Smooth muscle cell of the brain vasculature (primary cell): ENCODE measurements at places on chromosomes 7 and 10.

- DNase-seq: no peak
These were observed 579 bp downstream of the IDI1 start for GRCh38 chr10:1048349-1048731.

GRCh38 chr10:75263806-75264205 is 28.0 kb upstream of the COMTD1 start:
- DNase-seq: no peak

DNA sequence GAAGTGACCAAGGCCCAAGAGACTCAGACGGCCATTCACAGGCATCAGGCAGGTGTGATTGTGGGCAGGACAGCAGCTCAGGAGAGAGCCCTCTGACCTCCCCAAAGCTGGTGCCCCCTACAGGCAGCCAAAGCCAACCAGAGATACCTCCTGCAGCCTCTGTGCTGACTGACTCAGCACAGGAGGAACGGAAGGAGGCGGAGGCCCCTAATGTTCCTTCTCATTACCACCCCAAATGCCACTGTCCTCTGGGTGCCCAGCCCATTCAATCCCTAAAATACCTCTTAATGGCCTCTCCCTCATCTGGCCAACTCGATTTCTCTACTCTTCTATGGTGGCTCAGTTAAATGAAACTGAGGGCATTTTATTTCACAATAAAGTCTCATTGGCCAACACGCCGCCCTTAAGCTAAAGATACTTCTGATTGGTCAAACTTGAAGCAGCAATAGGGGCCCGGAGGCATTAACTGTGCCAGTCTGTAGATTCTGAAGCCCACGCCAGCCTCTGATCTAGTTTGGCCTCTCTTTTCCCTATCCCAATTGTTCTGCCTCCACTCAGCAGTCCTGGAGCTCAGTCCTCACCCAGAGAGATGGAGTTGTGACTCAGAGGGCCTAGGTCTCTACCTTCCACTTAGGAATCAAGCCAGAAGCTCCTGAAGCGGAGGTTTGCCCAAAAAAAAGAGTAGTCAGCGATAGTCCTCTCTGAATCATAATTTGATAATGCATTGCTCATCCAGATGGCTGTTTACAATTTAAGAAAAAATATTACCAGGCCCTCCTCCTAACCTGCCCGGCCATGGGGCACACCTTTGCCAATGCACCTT is 1.2 kb downstream of the CYREN start:
- no peak for DNase-seq

- DNase-seq: no peak
These were observed 30.4 kb upstream of the GPR26 start for GRCh38 chr10:123635745-123636144.

DNA sequence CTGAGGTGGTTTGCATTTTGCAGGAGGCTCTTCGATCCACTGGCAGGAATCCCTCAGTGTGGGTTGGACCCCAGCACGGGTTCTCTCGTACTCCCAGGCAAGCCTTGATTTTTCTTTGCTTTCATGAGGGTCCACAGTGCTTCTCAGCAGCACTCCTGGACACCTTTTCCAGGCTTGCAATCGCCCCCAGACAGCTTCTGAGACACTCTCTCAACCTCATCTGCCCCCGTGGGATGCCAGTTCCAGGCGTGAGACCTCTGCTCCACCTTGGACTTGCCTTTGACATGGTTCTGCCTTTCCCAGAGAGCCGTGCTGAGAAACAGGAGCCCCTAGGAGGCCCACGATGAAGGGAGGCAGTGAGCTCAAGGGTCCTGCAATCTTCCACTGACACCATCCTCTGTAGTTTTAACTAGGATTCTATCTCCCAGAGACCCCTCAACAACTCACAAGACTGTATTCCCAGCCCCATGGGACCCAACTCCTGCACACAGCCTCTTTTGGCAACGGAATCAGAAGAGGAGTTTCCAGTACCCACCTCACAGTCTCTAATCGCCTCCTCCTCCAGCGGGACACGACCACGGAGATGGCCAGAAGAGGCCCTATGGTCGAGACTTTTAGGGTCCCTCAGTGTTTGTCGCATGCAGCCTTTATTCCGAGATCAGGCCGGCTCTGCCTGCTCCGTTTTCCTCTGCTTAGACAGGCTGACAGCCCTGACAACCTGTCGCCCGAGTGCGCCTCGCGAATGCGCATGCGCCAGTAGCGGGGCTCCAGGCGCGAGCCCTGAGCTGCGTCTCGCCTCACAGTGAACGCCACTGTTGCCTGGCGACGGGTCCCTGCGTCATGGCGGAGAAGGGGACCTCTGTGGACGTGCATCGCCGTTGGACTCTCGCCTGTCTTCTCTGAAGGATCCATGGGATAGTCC is 26.0 kb upstream of the ZNF273 start:
- DNase-seq: no peak

DNA sequence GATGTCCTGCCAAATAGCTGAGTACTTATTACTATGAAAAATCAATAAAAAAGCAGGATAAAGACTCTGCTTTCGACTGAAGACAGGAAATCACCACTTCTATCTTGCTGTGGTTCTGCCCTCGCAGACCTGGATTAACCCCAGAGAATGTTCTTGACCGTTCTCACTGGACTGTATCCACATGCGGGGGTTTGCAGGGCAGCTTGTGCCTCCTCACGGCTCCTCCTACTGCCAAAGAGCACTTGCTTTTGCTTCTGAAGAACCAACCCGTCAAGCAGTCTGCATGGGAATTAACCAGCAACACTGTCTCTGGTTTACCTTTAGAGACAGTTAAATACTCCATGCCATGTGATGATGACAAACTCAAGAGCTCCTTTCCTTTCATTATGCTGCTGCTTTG is 184.0 kb downstream of the GFRA1 start:
- no peak for DNase-seq

GRCh38 chr7:27160546-27161213 is 4.2 kb upstream of the HOXA7 start:
- peak; percentile 57 for DNase-seq

DNA sequence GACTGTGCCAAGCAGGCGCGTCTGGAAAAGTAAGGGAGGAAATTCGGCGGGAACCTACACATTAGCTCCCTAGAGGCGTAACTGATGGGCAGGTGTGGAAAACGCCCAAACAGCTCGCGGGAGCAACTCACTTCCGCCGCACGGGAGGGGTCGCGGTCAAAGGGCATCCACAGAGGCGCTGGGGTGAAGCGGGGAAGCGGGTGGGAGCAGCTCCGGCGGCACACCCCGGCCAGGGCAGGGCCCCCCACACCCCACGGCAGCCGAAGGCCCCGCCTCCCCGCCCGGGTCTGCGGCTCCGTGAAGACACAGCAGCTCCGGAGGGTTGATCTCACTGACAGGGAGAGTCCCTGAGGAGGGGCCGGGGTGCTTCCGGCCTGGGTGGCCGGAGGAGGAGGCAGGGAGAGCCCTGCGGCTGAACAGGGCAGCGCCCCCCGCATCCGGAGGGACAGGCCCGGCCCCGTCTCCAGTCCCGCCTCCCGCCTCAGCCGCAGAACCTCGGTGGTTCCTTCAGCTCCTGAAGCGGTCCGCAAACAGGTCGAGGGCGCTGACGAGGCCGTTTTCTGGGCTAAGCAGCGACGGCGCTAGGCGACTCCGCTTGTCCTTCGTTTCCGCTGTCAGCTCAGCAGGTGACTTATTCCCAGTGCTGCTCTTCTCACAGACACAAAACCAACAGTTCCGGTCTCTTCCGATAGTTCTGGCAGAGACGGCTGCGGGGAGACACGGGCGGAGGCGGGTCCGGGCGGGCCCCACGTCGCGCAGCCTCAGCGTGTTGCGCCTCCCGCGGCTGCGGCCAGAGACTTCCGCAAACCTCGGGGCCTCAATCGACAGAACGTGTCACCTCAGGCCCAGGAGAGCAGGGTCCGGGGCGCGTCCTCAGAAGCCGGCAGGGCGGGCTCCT is 276.1 kb downstream of the DNAJB6 start:
- peak; percentile 6 for DNase-seq

DNA sequence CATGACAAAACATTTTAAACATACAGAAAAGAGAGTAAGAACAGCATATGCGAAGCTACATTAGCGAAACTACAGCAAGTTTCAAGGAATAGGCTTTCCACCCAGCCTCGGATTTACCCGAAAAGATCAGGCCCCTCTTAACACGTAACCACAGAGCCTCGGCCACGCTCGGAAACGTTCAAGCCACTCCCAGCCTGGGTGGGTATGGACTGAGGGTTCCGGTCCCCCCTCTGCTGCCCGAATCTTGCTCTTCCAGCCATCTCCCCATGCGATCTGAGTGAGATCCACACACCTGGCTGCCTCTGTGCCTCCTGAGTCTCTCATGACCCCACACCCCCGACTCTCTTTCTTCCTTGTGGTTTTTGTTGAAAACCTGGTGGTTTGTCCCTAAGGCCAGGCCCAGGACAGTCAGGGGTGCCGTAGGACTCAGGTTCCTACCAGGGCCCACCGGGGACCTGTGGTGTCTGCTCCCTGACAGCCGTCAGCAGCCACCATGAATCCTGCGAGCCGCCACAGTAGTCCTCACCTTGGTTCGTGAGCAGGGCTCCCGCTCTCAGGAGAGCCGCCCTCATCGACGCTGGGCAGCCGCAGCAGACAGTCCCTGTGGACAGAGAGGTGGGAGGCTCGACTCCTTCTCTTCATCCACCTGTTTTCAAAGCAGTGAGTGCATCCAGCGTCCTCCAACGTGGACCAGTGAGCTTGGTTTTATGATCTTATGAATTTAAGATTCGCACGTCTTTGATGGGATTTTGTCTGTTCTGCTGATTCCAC is 18.5 kb downstream of the KNDC1 start:
- DNase-seq: no peak

GRCh38 chr10:102677331-102678067 is 33.2 kb downstream of the TRIM8 start:
- DNase-seq: no peak

DNA sequence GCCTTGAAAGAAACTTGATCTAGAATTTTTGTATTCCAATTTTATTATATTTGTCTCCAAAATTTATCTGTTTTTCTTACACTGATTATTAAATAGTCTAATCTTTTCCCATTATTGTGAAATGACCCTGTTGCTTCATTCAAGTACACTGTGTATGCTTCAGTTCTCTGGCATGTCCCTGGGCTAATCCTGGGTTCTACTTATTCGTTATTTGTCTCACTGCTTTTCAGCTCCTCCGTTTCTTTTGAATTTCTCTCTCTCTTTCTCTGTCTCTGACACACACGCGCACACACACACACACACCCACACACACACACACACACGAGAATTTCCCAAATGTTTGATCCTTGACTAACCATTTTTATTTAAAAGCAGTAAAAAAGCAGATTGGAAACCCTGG is 768.6 kb downstream of the NRG3 start:
- no peak for DNase-seq

DNA sequence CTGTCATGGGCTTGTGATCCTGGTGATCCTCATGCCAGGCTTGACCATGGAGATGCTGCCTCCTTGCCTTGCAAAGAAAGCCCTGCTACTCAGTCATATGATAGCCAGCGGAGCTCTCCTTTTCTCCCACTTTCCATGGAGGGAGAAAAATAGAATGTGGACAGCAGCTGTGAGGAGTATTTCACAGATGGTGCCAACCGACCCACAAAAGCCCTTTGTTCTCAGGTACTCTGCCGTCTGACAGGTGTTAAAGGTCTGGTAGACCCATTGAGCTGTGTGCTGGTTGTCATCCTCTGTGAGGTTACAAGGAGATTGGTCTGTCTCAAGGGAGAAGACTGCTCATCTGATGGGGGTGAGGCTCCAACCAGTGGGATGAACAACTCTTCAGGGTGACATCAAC is 29.5 kb upstream of the COBL start:
- no peak for DNase-seq

DNA sequence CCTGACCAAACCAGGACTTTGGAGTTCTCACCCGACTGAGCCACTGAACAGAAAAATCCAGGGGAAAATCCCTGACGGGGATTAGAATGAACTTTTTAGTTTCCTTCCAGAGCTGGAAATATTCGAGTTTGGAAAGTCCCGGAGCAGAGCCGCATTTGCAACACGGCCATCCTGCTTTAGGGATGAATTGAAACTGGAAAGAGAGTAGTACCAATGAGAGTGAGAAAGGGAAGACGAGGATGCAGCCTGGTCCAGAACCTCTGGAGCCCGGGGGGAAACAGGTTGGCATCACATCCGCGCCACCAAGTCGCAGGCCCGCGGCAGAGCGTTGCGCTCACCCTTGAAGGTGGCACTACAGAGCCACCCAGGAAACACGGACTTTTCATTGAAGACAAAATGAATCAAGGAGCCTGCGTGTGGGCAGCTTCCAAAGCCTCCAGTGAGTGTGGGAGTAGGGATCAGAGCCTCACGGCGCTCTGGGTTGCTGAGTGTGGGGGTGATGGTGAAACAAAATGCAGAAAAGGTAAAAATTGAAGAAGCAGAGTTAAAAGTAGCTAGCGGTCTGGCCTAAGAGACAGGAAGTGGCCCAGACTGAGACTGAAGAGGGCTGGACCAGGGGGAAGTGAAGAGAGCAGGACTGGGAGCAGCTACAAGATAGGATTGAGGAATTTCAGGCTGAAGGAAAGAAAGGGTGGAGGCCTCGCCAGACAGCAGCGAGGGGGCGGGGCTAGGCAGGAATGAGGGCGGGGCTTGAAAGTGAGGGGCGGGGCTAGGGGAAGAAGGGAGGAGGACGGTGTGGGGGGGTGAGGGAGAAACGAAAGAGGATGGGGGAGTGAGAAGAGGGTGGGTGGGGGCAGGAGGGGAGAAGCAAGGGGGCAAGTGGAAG is 1.8 kb downstream of the SMURF1 start:
- DNase-seq: no peak

DNA sequence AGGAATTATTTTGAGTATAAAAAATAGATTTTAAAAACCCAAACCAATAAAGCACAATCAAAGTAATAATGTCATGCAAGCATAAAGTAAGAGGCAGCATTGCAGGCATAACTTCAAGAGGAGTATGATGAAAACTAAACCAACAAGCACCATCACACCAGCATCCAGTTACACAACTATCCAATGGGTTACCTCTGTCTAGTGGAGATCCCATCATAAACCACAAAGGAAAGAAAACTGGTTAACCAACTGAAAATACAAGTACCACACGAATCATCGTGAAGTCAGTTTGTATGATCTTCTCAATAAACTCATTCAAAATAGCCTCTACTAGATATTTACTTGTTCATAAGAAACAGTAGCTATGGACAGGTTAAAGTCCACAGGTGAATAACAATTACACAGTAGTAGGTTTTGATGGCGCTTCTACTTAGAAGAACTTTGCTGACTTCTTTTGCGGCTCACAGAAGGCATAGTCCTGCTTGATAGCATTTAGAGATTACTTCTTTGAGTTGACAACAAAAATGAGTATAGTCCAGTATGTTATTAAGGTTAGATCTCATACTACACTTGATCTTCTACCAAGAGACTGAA is 116.6 kb downstream of the MICU1 start:
- DNase-seq: no peak

GRCh38 chr7:157457355-157458253 is 120.8 kb downstream of the DNAJB6 start:
- DNase-seq: no peak

DNA sequence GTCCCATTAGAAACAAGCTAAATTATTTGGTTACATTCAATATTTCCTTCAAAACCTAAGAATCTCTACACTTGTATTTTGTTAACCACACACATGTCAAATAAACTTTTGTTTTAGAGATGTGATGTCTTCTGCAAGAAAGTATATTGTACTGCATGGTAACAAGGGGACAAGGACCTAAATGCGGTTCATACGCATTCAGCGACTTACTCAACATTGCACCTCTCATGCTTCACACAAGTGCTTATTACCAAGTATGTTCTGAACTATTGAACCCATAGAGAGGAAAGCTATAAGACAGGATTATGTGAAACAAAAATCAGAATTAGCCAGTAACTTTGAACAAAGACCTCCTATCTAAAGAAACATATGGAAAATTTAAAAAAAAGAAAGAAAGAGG is 68.3 kb downstream of the CREB5 start:
- no peak for DNase-seq

GRCh38 chr10:118241229-118242137 is 100.6 kb downstream of the FAM204A start:
- peak; percentile 52 for DNase-seq

- DNase-seq: no peak
These were observed 354.7 kb downstream of the HGF start for GRCh38 chr7:81415181-81415580.
